ENCODE measurements at places on chromosomes 3 and 15.

- DNase-seq = no peak
Measured at GRCh38 chr3:105790534-105790933, 78.3 kb downstream of the CBLB start.

DNA sequence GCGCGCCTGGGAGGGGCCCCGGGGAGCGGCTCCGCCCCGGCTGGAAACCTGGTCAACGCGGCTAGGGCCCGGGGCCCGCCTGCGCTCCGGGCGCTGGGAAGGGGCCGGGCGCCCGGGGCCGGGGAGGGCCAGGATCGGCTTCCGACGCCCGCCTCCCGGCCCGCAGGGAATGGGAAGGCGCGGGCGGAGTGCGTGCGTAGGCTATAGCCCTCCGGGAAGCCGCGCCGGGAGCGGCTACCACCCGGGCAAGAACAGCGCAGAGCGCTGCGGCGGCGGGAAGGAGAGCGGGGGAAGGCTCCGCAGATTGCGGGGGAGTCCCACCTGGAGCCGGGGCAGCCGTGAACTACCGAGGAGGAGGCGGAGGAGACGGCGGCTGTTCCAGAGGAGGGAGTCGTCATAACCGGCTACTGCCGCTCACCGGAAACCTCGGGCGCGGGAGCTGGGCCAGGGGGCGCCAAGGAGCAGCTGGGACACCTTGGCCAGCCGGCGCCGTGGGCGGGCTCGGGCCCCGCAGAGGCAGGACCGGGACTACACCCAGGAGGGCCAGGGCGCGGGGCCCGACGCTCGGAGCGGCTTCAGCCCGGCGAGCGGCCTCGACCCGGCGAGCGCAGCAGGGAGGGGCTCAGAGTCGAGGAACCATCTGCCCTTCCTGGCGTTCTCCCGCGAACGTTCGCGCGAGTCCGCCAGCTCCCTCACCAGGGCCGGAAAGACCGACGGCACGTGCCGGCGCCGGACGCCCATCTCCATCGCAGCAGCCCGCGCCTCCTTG lies at the start of gene EOGT:
Gene EOGT (minus strand): TSS at position 432 of the 769 bp plus-strand sequence. CDS start 3,838 bp downstream, outside the sequence.
- peak; percentile 58 for DNase-seq

GRCh38 chr3:73399106-73399505 lies 225.6 kb downstream of the PDZRN3 start:
- no peak for DNase-seq

GRCh38 chr3:139758654-139759291 lies 81.0 kb upstream of the NMNAT3 start:
- no peak for DNase-seq

- no peak for DNase-seq
Measured at GRCh38 chr3:148230473-148230872, 467.2 kb upstream of the AGTR1 start.

- DNase-seq = no peak
Measured at GRCh38 chr3:159229116-159229680, 427.3 kb downstream of the MFSD1 start.

GRCh38 chr15:63277893-63278456 lies 570 bp downstream of the APH1B start:
- DNase-seq = no peak

DNA sequence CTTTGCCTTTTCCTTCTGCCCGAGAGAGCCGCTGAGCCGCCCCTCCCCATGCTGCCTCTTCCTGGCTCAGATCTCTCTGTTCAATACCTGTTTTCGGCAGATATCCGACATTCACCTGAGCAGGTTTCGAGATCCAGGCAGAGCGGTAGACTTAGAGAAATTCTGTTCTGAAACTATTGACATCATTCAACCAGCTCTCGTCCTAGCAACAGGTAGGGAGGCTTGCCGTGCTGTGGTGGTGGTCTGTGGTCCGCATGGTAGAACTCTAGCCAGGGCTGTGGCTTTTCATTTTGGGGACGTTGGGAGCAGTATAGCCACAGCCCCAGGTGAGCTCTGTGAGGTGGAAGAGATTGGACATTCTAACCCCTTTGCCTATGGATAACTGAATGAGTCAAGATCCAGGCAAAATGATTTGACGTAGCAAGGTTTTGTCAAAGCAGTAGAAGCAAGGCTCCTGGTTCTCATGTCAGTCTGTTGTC lies 810 bp downstream of the TMEM62 start:
- DNase-seq = no peak

DNA sequence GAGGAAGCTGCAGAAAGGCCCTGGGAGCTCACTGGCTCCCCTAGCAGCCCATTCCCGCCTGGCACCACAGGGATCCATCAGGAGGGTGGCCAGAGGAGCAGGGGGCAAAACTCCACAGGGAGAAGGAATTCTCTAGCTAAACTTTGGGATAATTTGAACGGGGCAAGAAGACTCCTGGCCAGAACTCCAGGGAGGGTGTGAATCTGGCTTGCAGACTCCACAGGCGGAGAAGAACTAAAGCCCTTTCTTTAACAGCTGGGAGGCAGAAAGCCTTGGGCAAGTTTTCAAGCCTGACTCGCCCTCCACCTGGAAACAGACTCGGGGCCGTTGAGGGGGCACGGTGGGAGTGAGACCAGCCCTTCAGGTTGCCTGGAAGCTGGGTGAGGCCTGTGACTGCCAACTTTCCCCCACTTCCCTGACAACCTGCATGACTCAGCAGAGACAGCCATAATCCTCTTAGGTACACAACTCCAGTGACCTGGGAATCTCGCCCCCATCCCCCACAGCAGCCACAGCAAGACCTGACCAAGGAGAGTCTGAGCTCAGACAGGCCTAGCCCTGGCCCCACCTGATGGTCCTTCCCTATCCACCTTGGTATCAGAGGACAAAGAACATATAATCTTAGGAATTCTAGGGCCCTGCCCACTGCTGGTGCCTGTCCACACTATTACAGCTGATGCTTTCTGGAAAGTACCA lies 28.6 kb downstream of the SLC27A2 start:
- DNase-seq = no peak

DNA sequence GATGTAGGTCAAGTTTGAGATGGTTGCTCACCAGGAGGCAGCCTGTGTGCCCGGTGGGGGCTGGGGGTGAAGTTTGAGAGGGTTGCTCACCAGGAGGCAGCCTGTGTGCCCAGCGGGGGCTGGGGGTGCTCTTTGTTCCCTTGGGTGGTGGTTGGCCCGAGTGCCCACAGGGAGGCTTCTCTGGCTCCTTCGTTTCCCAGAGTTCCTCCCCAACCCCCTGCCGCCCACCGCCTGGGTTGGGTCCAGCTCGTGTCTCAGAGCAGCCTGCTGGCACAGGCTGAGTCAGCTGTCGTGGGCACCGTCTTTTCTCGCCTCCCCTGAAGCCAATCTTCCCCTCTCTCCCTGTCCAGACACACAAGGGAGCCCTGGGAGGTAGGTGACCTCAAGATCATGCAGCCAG lies 3.1 kb downstream of the APBA2 start:
- DNase-seq = no peak

GRCh38 chr15:66523926-66524325 lies 18.8 kb downstream of the ZWILCH start:
- DNase-seq = no peak

GRCh38 chr15:67049351-67050044 lies 15.9 kb upstream of the SMAD3 start:
- no peak for DNase-seq

GRCh38 chr3:55795296-55795695 lies 308.2 kb upstream of the WNT5A start:
- DNase-seq = no peak

- no peak for DNase-seq
Measured at GRCh38 chr3:42820746-42821051, 11.5 kb downstream of the ACKR2 start.

- no peak for DNase-seq
Measured at GRCh38 chr3:50325113-50325480, 2.6 kb upstream of the HYAL2 start.

DNA sequence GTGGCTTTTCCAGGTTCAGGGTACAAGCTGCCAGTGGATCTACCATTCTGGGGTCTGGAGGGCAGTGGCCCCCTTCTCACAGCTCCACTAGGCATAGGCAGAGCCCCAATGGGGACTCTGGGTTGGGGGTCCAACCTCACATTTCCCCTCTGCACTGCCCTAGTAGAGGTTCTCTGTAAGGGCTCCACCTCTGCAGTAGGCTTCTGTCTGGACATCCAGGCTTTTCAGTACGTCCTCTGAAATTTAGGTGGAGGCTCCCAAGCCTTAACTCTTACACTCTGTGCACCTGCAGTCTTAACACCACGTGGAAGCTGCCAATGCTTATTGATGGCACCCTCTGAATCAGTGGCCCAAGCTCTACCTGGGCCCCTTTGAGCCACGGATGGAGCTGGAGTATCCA lies 22.5 kb upstream of the TM4SF4 start:
- DNase-seq = no peak

DNA sequence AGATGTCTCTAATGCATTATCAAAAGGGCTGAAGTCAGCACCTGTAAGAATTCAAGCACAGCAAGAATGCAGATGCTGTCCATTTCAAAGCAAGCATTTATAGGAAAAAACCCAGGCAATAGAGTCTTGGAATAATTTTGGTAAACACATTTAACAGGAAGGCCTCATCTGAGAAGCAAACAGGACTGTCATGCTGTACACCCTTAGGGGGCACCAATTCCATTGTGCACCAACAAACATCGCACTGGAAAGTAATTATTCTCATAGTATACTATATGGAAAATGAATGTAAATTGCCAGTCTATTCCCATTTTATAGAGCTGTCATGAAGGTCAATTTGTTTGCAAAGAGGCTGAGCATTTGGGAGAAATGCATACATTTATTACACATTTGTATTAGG lies 247.3 kb upstream of the SUCLG2 start:
- no peak for DNase-seq

DNA sequence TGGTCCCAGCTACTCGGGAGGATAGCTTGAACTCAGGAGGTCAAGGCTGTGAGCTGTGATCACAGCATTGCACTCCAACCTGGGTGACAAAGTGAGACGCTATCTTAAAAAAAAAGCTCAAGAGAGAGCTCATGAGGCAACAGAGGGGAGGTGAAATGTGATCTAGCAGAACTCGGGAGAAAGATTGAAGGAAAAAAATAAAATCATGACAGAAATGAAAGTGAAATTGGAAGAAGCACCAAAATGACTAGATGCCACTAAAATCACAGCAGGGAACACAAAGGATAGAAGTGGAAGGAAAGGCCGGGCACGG lies 109.4 kb upstream of the BNIP2 start:
- DNase-seq = no peak

DNA sequence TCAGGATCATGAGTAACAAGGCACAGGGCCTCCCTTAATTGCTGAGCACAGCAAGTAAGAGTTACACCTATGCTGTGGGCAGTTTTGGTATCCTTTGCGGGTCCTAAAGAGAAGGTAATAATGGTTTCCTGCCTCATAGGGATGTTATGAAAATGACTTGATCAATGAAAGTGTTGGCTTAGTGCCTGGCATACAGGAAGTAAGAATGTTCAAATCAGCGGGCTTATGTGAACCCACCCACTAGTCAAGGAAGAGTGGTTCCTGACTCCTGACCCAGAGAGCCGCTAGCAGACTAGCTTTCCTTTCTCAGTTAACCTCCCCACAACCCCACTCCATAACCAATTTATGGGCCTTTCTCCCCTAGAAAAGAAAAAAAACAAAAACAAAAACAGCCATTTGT lies 5.2 kb upstream of the ADAMTS9 start:
- DNase-seq = no peak

DNA sequence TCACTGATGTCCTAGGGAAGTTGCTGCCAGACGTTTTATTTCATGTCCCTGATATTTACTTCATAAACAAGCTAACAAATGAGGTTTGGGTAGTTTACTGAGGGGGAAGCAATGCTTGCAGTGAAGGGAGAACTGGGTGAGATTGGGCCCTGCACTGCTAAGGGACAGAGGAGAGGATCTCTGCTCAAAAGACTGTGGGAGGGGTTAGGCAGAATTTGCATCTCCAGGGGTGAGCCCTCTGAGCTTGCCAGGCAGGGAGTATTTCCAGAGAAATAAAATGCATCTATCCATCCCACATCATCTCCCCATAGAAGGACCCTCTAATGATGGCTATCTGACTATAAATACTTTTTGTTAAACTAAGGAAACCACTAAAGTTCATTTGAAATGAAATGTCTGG lies 215.6 kb downstream of the CBLB start:
- DNase-seq = no peak

- no peak for DNase-seq
Measured at GRCh38 chr3:182323126-182323700, 470.1 kb upstream of the ATP11B start.

DNA sequence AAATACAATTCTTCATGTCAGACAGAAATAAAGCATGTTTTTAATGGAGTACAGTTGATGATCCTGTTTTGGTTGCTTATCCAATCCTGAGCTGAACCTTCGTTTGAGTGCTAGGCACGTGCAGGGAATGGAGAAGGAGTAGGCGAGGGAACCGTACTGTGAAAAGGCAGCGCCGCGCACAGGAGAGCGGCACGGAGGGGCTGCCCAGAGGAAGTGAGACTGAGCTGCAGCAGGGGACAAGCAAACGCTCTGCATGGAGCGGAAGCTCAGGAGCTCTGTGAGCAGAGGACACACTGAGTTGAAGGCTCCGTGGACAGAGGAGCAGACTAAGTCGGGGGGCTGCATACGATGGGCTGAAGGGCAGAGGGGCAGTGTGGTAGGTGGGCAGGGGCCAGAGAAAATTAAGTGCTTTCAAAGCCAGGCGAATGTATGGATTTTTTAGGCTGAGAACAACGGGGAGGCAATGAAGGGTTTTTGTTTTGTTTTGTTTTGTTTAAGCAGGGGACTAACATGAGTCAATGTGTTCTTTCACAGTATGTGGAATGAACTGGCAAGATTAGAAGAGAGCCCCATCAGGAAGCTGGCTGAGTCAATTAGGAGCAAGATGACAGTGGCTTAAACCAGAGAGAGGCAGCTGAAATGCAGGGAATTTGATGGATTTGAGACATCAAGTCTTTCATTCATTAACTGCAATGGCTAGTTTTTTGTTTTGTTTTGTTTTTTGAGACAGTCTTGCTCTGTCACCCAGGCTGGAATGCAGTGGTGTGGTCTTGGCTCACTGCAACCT lies 23.8 kb upstream of the TM2D3 start:
- no peak for DNase-seq
